ENCODE measurements at places on chromosomes 7 and 10.

GRCh38 chr7:107115762-107116540 lies 52.9 kb upstream of the HBP1 start:
- no peak for DNase-seq

- no peak for DNase-seq
These were observed 785.9 kb downstream of the GATA3 start for GRCh38 chr10:8840356-8840755.

GRCh38 chr7:121442845-121443244 lies 46.7 kb upstream of the FAM3C start:
- peak; percentile 75 for DNase-seq

GRCh38 chr10:81564143-81564542 lies 310.9 kb upstream of the NRG3 start:
- DNase-seq: no peak

- DNase-seq: no peak
These were observed 91.2 kb downstream of the FAM13C start for GRCh38 chr10:59271160-59271559.

DNA sequence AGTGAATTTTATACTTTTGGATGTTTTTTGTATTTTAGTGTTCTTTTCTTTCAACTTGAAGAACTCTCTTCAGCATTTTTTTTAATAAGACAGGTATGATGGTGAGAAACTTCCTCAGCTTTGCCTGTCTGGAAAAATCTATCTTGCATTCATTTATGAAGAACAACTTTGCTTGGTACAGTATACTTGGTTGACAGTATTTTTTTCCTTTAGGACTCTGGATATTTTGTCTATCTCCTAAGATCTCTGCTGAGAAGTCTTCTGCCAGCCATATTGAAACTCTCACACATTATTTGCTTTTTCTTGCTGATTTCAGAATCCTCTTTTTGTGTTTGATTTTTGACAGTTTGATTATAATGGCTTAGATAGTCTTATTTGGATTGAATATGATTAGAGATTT lies 405.0 kb upstream of the GHITM start:
- no peak for DNase-seq

DNA sequence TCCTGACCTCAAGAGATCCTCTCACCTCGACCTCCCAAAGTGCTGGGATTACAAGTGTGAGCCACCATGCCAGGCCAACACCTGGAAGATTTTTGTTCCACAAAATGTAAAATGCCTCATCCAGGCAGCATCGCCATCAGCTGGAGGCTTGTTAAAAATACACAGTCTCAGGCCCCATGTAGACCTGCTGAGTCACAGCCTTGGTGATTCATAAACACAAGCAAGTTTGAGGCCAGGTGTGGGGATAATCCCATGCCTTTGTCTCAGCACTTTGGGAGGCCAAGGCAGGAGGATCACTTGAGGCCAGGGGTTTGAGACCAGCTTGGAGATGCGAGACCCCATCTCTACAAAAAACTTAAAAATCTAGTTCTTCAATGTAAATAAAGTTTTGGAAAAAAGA lies 49.1 kb upstream of the FOXK1 start:
- DNase-seq: no peak

- DNase-seq: peak; percentile 15
These were observed 23.8 kb upstream of the GLCCI1 start for GRCh38 chr7:7944619-7945282.

- no peak for DNase-seq
These were observed 177.8 kb downstream of the PTPRN2 start for GRCh38 chr7:158409816-158410330.

- no peak for DNase-seq
These were observed 172.6 kb downstream of the KLF6 start for GRCh38 chr10:3612183-3613001.

DNA sequence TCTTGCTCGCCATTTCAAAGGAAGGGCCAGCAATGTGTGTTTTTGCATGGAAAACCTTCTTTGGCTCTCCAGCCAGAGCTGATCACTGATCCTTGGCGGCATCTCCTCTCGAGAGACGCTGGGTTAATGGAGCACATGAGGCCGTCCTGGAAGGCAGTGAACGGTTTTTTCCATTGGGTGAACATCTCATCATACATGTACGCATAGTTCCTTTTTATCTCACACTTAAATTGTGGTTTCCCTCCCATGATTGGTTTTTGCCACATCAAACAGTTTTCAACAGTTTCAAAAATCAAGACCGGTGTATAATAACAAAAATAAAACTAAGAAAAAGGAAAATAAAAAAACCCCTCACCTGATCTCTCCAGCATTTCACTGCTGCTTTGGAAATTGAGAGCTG lies 276.4 kb downstream of the TCF7L2 start:
- DNase-seq: no peak

- DNase-seq: no peak
These were observed 57.5 kb downstream of the COL17A1 start for GRCh38 chr10:104028146-104028545.

DNA sequence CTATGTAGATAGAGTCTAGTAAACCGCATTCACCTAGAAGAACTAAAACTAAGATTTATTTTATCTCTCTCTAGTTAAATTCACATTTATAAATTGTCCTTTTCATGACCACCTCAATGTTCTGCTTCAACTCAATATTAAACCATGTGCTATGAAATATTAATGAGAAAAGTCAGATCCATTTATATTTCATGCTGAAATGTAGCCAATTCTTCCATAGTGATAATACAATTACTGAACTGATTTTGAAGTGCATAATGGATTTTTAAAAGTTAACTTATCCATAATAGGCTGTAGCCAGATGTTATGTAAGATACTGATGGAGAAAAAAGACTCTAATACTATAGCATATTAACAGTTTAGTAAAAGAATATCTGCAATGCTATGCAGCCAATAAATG lies 479.7 kb upstream of the PCDH15 start:
- DNase-seq: no peak

Data from CD8-positive, alpha-beta T cell (primary cell).